Caki2 (cell line): ENCODE measurements at places on chromosomes 2 and 18.

GRCh38 chr2:201975434-201975833 is 58.2 kb upstream of the FZD7 start:
- no peak for DNase-seq

- DNase-seq, result no peak
Measured at GRCh38 chr2:58714238-58714637, 473.1 kb upstream of the FANCL start.

GRCh38 chr18:79855147-79855933 is 57.6 kb downstream of the KCNG2 start:
- DNase-seq, result no peak

DNA sequence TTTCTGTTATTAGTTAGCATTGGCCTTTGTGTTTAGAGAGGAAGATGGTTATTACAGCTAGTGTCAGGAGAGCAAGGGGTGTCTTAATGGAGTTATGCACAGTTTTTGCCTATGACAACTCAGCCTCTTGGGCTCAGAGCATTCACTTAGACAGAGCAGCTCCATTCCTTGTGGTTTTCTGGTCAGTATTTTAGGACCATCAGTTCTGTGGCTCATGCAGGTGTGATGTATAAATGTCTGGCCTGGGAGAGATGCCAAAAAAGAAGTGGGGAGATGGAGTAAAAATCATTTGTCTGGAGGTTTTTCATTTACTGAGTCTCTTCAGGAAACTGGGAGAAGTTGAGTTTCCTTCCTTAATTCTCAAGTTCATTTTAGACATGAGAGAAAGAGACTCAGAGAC is 79.7 kb downstream of the PRKCE start:
- no peak for DNase-seq

DNA sequence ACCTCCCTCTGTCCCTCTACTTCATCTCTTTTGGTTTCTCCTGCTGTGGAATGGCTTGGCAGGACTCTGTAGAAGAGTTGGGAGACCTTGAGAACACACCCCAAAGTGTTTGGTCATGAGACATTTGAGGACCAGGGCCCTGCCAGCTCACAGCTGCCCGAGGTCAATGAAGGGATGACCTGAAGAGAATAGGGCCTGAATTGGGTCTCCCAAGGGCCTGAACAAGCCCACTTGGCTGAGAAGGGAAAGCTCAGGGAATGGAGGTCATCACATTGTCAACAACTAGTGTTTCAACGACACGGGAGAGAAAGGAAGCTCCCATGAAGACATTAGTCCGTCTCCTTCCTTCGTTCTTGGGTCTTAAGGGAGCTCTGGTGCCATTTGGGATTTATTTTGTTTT is 52.8 kb downstream of the TTC32 start:
- DNase-seq, result no peak

- DNase-seq, result no peak
Measured at GRCh38 chr2:76444732-76445131, 734.0 kb upstream of the GCFC2 start.

GRCh38 chr2:222613715-222614331 is 42.1 kb downstream of the FARSB start:
- peak; percentile 36 for DNase-seq

DNA sequence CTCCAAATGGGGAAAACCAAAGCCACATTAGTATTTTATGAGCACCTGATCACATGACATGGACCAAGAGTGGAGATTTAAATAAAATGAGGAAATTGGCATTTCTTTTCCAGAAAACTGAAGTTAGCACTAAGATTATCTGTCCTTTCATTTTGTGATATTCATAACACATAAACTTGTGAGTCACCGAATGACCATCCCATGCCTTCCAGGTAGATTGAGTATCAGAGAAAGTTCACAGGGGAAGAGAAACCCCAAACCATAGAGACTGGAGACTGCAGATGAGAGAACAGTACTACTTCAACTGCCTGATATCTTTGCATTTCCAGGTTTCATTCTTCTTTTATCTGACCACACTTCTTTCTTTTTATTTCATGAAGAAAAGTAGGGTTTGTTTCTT is 176.3 kb upstream of the LRP1B start:
- no peak for DNase-seq

- DNase-seq, result no peak
Measured at GRCh38 chr2:168495524-168495923, 39.5 kb downstream of the CERS6 start.

- DNase-seq, result peak; percentile 31
Measured at GRCh38 chr18:35949903-35950627, 22.4 kb upstream of the RMP24 start.

- DNase-seq, result peak; percentile 73
Measured at GRCh38 chr2:25473758-25474340, 132.1 kb upstream of the DNMT3A start.

GRCh38 chr2:114001937-114002336 is 112.0 kb downstream of the ACTR3 start:
- no peak for DNase-seq

DNA sequence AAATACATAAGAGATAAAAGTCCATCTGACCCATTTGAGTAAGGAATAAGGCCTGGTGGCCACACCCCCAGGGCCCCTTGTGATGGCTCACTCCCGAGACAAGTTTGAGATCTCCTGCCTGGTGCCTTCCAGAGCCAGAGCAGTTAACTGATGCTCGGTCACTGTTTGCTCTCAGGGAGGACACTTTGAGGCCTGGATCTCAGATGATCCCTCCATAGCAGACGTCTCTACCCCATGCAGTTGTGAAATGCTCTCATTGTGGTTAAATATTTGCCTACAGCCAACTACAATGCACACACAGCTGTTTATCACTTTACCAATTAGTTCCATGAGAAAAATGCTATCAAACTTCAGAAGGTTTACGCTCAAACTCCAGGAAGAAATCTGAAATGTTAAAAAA is 12.3 kb downstream of the GYPC start:
- DNase-seq, result no peak

- DNase-seq, result no peak
Measured at GRCh38 chr18:61865466-61866175, 27.2 kb downstream of the RNF152 start.

GRCh38 chr2:239092571-239093294 is 244.8 kb downstream of the TWIST2 start:
- no peak for DNase-seq

DNA sequence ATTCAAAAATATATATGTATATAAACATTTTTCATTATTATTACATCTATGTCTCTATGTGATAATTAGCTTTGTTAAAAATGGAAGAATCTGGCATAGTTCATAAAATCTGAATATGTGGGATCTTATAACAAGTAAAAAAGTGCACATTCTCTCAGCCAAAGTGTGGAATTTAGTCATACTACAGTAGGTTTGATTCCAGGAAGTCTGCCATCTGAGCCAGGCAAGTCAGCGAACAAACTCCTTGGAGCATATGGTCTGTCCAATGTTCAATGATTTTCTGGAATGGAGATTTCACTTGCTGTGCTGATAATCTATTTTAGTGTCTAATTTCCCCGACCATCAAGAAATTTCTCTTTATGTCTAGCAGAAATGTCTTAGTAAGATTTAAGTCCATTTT is 1033.2 kb upstream of the NXPH2 start:
- DNase-seq, result no peak

DNA sequence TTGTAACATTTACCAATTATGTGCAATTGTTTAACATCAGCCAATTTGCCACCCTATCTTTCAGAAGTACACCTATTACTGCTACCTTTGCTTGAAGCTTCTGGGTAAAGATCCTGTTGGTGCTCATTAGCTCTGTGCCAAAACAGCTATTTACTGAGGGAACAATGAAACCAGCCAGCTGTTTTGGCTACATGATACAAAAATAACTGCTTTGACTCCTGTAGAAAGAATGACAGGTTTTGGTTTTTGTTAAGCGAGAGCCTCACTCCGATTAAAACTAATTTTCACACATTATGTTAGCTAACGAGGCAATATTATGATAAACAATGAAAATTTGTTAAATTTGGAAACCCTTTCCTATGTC is 907.0 kb downstream of the EPHA4 start:
- DNase-seq, result no peak

GRCh38 chr2:19353721-19354050 is 4.7 kb downstream of the OSR1 start:
- DNase-seq, result no peak

- peak; percentile 69 for DNase-seq
Measured at GRCh38 chr18:25351777-25352628, at the start of gene ZNF521. Gene ZNF521 (minus strand): TSS chr18:25352166. CDS start chr18:25350946, 1,220 bp downstream.

- DNase-seq, result no peak
Measured at GRCh38 chr18:73270920-73271634, 403.3 kb upstream of the NETO1 start.

DNA sequence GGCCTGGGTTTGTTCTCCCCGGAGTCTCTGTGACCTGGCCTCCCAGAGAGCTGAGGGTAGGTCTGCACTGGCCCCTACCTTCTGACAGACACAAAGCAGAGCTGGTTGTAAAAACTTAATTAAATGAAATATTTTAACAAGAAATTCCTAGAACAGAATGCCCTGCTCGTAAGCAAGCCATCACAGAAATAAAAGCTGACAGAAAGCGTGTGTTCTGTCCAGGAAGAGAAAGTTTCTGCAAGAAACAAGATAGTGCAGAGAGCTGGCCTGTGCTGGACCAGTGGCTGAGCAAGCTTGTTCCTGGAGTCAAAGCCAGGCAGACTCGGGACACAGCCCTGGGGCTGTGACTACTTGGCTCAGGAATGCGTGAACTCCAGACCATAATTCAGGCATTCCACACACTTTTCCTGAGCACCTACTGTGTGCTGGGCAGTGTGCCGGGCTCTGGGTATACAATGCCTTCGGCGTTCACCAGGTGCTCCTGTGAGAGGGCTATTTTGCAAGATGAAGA is 51.6 kb downstream of the APOB start:
- DNase-seq, result peak; percentile 6

- no peak for DNase-seq
Measured at GRCh38 chr2:57376985-57377384, 669.6 kb upstream of the VRK2 start.

DNA sequence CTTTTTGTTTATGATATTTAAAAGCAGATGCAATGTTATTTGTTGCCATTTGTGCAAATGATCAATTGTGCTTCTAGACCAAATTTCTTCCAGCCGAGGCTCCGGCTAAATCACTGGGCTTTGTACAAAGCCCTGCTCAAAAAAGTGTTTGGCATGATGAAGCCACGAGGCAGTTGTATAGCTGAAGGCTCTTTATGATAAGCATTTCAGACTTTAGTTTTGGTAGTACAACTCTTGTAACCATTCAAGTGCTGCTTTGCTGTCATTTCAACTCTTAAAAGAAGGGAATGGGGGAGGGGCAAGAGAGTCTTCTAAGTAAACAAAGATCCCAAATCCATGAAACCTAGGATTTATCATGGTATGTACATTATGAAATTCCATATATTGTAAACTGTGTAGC is 3.3 kb upstream of the ZNF532 start:
- no peak for DNase-seq

GRCh38 chr2:1985571-1985970 is 241.3 kb upstream of the PXDN start:
- DNase-seq, result no peak

- no peak for DNase-seq
Measured at GRCh38 chr2:71157124-71157793, 26.8 kb downstream of the MPHOSPH10 start.

DNA sequence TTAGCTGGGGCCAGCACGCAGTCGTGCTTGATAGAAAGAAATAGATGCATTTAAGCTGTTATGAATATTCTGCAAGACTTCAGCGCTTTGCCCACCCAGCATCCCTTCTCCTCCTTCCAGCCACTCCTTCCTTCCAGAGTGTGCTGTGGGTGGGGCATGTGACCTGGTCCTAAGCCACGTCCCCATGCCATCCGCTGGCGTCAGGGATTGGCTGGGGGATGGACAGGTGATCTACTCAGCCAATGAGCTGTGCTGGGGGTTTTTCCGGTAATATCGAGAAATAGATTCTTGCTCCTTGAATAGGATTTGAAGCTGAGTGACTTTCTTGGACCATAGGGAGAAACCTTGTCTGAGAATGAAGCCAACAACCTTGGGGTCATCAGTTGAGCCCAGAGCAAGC is 4.8 kb upstream of the ZAP70 start:
- DNase-seq, result no peak

DNA sequence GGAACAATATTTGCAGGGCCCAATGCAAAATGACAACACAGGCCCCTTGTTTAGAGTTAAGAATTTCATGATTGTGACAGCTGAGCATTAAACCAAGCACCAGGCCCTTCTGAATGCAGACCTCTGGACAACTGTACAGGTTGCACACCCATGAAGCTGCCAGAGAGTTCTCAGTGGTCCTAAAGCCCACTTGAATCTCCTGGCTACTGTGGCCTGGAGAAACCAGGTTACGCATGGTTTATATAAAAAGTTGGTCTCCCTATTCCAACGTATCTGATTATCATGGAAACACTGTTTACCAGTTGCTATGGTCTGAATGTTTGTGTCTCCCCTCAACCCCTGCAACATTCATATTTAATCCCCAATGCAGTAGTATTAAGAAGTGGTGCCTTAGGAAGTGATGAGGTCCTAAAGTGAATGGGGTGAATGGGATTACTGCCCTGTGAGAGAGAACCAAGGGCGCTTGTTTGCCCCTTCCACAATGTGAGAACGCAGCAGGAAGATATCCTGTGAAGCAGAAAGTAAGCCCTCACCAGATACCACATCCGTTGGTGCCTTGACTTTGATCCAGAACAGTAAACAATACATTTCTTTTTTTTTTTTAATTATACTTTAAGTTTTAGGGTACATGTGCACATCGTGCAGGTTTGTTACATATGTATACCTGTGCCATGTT is 48.0 kb upstream of the ANXA4 start:
- no peak for DNase-seq

DNA sequence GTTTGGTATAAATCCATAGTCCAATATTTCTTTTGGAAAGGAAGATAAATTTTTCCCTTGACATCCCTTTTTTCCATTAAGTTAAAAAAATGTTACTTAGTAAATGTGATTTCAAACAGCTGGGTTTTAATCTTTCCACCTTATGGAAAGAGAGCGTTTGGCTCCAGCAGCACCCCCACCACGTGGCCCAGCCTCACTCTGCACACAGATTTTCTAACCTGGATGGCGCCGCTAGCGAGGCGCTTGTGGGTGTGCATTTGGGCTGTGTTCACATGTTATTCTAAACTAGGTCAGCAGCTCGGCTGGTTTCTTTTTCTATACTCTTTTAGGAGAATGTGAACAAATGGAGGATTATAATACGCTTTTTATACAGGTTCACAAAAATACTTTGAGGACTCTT is 218.0 kb downstream of the LDLRAD4 start:
- no peak for DNase-seq

GRCh38 chr18:5518899-5519371 is 24.9 kb downstream of the EPB41L3 start:
- DNase-seq, result no peak

- no peak for DNase-seq
Measured at GRCh38 chr2:26453421-26454329, 24.2 kb downstream of the OTOF start.

DNA sequence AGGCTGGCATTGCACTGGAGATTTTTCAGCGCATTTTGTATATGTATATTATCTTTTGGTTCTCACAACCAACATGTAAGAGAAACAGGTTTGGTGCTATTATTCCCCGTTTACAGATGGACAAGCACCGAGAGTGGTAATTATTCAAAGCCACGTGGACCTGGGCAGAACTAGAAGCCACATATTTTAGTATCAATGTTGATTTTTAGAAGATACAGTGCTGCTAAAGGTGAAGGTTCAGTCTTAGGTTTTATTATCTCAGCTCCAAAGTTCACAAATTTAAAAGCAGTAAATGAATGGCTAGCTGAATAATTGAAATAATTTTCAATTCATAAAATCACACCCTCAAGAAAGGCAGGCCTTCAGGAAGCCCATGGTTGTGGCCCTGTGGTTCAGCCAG is 400.6 kb upstream of the ID2 start:
- DNase-seq, result no peak
